ENCODE measurements at places on chromosomes 12 and 14.

- DNase-seq: no peak
Measured at GRCh38 chr12:639566-639965, 23.7 kb downstream of the NINJ2 start.

DNA sequence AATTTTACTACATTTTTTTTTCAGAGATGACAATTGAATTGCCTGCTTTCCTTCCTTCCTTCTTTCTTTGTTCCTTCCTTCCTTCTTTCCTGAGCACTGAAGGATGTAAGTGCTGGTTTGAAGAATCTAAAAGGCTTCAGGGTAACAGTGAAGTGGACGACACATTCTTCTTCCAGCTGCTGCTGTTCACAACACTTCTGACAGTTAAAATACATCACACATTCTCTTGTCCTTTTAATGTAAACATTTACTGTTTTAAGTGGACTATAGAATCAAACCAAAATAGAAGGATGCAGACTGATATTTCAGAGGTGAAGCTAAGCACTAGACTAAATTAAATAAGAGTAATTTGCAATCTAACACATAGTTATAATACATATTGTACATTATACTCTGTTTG is 151.5 kb downstream of the MSRB3 start:
- DNase-seq: no peak

DNA sequence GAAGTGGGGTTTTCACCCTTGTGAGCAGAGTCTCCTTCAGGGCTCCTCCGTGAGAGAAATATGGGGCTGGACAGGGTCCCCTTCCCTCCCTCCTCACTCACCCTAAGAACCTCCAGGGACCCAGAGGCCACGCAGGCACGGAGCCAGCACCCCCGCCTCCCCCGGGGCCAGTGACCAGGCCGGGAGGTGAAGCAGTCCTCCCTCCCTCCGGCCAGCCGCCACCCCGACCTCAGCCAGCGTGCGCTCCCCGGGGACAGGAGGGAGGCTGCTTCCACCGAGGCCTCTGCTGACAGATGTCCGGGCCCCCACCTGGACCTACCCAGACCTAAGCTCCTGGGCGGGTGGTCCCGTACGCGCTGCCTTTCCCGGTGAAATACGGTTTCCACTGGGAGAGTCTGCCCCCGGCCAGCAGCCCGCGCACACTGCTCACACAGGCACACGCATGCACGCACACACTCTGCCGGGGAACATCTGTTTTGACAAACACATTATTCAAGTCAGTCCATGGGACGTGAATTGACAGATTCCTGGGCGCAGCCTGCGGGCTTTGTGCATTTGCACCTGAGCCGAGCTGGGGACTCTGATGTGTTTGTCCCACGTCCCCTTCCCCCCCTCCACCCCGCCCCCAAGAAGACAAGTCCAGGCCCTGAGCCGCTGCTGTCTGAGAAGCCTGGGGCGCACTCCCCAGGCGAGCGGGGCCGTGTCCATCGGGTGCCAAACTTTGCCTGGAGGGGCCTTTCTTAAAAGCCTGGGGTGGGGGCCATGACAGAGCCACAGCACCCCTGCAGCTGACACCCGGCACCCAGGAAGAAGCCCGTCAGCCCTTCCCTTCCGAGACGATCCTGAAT is 725 bp downstream of the RIMBP2 start:
- no peak for DNase-seq

DNA sequence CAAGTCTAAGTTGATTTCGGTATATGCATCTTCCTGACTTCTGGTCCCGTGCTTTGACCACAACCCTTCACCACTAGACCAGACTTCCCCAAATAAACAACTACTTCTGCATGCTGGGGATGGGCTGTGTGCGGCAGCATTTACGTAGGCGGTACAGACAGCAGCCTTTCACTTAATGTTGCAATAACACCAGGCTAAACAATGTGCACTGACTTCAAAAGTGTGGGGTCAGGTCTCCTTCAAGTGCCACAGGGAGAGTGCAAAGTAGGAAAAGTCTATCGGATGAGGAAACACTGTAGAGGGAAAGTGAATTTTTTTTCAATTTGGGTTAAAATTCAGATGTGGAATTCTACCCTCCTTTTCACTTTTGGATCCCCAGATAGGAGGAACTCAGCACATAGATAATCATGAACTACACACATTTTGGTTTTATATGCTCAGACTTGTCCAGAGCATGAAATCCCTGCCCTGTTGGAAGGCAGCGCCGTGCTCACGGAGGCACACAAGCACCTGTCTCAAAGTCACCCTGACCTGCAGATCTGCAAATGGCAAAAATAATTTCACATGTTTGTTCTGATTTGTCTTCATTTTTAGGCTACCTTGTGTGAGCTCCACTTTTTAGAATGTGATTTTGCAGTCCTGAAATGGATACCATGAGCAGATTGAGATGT is 3.6 kb upstream of the FOS start:
- DNase-seq: peak; percentile 84

DNA sequence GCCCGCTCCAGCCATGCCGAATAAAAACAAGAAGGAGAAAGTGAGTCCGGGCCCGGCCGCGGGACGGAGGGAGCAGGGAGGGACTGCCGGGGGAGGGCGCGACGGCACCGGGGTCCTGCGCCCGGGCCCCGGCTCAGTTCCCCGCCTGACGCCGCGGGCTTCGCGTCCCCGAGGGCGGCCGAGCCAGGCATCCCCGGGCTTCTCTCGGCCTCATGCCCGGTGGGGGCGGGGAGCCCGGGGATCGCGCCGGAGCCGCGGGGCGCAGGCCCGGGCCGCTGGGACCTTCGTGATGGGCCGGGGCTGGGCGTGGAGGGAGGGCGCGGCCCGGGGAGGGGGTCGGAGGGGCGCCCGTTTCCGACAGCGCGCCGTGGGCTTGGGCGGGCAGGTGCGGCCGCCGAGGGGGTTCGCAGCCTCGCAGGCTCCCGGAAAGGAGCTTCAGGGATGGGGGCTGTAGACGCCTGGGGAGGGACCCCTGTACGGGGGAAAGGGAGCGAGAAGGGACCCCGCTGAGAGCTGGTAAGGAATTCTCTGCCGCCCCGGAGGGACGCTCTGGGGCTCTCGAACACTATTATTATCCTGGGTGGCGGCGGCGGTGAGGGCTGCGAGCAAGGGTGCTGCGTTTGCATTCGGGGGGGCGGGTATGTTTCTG is 496 bp downstream of the PPP2R5C start:
- DNase-seq: peak; percentile 40

DNA sequence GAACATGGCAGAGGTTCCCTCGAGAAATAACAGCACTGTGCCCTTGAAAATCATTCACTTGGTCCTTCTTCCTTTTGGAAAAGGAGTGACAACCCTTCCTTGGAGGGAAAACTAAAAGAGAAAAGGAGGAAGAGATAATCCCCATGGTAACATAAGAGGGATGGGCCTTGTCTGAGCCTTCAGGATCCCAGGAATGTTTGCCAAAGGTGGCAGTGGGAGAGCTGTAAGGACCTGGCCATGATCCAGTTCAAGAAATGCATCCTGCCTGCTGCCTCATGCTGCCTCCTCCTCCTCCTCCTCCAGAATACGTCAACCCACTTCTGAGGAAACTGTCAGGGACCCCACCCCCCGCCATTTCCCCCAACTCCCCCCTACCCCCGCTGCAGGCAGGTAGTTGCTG is 118.8 kb downstream of the KCNK10 start:
- no peak for DNase-seq

GRCh38 chr14:72709916-72710611 is 183.8 kb downstream of the DPF3 start:
- no peak for DNase-seq

- DNase-seq: no peak
Measured at GRCh38 chr12:98935847-98936246, 290.8 kb downstream of the APAF1 start.

DNA sequence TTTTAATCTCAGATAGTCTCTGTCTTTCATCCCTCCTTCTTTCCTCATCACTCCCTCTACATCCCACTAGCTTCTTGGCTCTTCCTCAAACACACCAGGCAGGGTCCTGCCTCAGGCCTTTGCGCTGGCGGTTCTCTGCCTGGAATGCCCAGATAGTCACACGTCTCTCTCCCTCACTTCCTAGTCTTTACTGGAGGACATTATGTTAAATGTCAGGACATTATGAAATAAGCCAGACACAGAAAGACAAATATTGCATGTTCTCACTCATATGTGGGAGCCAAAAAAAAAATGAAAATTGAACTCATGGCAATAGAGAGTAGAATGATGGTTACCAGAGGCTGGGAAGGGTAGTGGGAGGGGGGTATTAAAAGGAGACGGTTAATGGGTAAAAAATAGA is 442.0 kb downstream of the MED13L start:
- DNase-seq: no peak

- no peak for DNase-seq
Measured at GRCh38 chr12:128789356-128789929, 34.3 kb downstream of the SLC15A4 start.

- no peak for DNase-seq
Measured at GRCh38 chr12:79414252-79414651, 276.5 kb downstream of the PAWR start.

- no peak for DNase-seq
Measured at GRCh38 chr14:32244404-32244803, 41.3 kb upstream of the RNU6-8 start.

GRCh38 chr14:105163040-105163742 is 5.4 kb downstream of the JAG2 start:
- no peak for DNase-seq

DNA sequence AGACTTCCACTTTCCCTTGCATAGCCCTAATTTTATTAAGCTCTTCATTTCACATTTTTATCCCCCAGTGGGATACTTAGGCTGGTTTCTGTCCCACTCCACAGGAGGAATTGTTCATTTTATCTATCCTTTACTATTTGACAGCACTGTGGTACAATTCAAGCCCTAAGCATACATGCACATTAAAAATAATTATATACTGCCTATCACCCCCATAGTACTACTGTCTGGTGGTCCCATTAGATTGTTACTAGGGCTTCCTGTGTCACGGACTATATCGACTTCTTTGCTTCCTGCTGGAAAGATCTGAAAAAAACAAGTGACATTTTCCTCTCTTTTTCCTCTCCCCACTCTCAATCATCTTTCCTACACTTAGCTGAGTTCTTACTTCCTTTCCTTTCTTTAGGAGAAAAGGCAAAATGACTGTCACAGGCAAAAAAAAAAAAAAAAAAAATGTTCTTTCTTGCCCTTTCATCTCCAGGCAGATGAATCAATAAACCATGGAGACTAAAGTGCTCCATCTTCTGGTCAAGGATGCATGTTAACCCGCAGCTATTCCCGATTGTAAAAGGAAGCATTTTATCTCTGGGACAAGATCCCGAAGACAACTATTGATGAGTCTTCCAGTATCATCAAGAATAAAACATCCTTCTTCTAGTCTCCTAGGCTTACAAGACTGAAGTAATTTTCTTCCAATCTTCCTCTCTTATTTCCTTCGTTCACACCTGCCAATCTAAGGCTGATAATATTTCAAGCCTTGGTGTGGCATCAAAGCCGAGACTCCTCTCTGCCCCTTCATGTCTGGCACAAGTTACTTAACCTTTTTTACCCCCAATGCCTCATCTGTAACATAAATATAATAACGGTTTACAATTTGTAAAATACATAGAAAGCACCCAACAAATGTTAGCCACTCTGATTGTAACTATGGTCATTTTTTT is 94.4 kb upstream of the PLEKHG7 start:
- DNase-seq: peak; percentile 68

GRCh38 chr14:53956427-53957201 is at the start of gene BMP4:
Gene BMP4, minus strand, starts transcription at chr14:53956825. Its CDS starts 4,603 bp downstream, at chr14:53952222.
- peak; percentile 19 for DNase-seq

DNA sequence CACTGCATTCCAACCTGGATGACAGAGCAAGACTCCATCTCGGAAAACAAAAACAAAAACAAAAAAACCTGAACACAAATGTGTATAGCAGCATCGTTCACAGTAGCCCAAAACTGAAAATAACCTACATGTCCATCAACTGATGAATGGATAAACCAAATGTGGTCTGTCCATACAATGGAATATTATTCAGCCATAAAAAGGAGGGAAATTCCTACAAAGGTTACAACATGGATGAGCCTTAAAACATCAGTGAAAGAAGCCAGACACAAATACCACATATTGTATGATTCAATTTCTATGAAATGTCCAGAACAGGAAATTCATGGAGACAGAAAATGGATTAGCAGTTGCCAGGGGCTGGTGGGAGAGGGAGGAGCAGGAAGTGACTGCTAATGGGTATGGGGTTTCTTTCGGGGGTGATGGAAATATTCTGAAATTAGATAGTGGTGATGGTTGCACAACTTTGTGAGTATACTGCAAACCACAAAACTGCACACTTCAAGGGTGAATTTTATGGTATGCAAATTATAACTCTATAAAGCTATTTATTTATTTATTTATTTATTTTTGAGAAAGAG is 4.0 kb downstream of the MYL2 start:
- no peak for DNase-seq

DNA sequence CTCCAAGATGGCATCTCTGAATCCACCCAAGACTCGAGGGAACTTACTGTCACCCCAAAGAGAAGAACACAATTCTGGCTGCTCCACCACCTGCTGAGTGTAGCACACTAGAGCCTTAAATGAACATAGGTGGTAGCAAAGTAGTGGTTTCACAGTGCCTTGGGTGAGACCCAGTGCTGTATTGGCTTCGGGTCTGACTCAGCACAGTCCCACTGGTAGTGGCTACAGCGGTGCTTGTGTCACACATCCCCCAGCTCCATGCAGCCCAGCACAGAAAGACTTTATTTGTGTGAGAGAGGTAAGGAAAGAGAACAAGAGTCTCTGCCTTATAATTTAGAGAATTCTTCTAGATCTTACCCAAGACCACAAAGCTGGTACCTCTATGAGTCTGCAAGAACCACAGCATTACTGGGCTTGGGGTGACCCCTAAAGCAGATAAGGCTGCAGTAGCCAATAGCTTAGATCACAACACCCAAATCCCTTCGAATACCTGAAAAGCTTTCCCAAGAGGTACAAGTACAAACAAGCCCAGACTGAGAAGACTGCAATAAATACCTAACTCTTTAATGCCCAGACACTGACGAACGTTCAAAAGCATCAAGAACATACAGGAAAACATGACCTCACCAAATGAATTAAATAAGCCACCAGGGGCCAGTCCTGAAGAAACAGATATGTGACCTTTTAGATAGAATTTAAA is 83.3 kb upstream of the SLC38A4 start:
- DNase-seq: no peak

- no peak for DNase-seq
Measured at GRCh38 chr12:64080319-64081007, 141.6 kb downstream of the KICS2 start.

GRCh38 chr12:118374126-118374725 is 1.5 kb upstream of the TAOK3 start:
- DNase-seq: no peak

GRCh38 chr14:91575469-91576208 is 65.5 kb upstream of the PPP4R3A start:
- no peak for DNase-seq

DNA sequence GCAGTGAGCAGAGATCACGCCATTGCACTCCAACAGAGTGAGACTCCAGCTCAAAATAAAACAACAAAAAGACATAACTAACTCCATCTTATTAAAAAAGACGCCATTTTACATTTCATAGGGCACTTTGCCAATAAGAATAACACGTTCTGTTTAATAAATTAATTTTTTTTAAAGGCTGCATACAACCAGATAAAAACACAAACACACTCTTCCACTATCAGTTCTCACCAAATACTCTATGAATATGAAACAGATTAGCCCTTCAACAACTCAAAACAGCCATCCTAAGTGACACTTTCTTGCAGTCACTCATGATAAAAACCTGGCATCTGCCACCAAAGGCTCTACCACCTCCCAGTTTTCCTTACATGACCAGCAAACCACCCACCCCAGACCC is 16.1 kb downstream of the AICDA start:
- DNase-seq: no peak

All from Ammon's horn (tissue), 1 donor.